ENCODE measurements at places on chromosomes 11 and 22.

DNA sequence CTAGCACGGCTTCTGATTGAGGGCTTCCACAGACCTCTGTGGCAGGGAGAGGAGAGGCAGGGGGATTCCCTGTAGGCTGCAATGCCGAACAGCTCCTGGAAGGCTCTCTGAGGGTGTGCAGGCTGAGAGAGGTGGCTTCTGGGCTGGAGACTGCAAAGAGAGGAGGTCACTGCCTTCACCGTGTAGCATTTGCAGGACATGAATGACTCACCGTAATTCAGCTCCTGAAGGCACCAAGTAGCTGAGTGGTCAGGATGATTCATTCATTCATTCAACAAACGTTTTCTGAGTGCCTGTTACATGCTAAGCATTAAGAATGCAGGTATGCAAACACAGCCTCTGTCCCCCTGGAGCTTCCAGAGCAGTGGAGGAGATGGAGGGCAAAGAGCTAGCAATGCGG, 18.0 kb upstream of the EIF3D start:
- no peak for DNase-seq

GRCh38 chr11:32121012-32121411, 30.1 kb downstream of the RCN1 start:
- DNase-seq, result no peak

GRCh38 chr11:71447791-71448256, 369 bp downstream of the DHCR7 start:
- no peak for DNase-seq

DNA sequence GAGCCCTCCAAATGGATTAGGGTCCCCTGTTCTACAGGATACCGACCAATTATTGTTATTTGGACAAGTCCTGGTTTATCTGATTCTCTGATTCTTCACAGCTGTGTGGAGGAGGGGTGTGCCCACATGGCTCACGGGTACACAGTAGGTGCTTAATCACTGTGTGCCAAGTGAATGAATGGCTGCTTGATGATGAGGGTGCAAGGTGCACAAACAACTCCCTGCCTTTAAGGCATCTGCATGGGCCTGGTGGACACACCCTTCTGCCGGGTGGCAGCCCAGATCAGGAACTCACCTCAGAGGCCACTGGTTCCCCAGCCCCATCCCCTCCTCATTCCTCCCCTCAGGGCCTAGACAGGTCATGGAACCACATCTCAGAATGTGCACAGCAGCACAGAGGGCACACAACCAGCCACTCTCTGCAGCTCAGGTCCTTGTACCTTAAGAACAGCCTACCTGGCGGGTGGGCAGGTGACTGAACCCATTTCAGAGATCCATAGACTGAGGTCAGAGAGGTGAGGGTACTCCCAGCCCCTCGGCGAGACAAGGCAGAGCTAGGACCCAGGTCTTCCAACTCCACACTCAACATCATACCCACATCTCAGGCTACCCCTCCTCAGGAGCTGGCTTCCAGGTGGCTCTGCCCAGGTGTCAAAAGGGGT, 50.3 kb downstream of the SHANK2 start:
- DNase-seq, result no peak

GRCh38 chr11:60763692-60764369, 7.2 kb downstream of the MS4A15 start:
- no peak for DNase-seq

GRCh38 chr11:67272327-67273259, 6.3 kb downstream of the GRK2 start:
- no peak for DNase-seq
